SJSA1 (cell line): ENCODE measurements at places on chromosomes 3 and 15. TPM values are rescaled to one million over a fixed set of nuclear protein-coding genes. Genes with fewer than 3 reads are reported as not detected.

Gene USP19
- total RNA-seq = 21.5 and 23.8 TPM in 2 replicates

Gene C3orf49
- total RNA-seq = not detected in 2 replicates

Gene PLSCR4
- 3.7 and 7.8 TPM in 2 replicates for total RNA-seq

Gene SLC12A8
- 6.3 and 12.4 TPM in 2 replicates for total RNA-seq

Gene POTEB3
- total RNA-seq = not detected in 2 replicates

Gene SH3GL3
- 0.60 and 0.66 TPM in 2 replicates for total RNA-seq

Gene DGKG
- total RNA-seq = 0.97 TPM in 1 of 2 replicates, not detected in the other

- peak; percentile 23 for DNase-seq
These were observed 12.9 kb downstream of the B3GNT5 start for GRCh38 chr3:183265834-183266417.

DNA sequence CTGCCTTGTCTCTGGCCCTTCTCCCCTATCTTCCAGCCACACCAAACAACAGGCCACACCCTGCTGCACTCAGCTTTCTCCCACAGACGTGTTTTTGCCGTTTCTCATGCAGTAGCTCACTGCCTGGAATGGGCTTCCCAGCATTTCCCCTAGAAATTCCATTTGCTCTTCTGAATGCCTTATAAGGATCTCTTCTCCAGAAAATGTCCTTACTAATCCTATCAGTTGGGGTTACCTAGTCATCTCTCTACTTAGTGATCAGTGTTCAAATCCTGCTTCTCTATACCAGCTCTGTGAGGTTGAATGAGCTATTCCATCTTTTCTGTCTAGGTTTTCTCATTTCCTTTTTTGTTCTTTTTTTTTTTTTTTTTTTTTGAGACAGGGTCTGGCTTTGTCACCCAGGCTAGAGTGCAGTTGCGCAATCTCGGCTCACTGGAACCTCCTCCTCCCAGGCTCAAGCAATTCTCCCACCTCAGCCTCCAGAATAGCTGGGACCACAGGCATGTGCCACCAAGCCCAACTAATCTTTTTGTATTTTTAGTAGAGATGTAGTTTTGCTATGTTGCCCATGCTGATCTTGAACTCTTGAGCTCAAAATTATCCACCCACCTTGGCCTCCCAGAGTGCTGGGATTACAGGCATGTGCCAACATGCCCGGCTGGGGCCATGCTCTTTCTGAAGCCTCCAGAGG lies 98.2 kb upstream of the CHD2 start:
- peak; percentile 79 for DNase-seq

DNA sequence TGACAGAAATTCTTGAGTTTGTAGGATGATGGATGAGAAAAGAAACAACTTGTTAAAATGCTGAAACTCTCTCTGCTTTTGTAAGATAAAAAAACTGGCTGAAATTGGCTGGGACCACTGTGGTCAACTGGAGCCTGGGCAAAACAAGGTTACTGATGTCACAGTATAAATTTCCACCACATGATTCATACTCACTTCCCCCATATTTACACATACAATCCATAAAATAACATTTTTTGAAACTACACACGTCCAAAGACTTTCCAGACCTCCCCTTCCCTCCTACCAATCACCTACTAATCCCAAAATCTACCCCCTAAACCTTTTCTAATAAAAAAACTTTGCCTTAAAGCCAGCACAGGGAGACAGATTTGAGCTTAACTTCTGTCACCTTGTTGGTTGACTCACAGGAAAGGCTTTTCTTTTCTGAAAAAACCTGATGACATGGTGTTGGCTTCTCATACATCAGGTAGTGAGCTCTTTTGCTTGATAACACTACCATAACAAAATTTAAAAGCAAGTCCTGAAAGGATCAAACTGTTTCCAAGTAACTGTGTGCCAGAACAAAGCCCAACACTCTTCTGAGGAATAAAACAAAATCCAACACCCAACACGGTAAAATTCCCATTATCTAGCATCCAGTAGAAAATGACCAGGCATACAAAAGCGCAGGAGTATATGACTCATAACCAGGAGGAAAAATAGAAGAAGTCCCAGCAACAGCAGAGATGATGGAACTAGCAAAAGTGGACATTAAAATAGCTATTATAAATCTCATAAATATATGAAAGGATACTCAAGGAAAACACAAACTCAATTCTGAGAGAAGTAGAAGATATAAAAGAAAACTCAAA lies 87.3 kb upstream of the SNRK start:
- DNase-seq = no peak

- no peak for DNase-seq
These were observed 3.3 kb downstream of the GABRG3 start for GRCh38 chr15:26974120-26974780.

DNA sequence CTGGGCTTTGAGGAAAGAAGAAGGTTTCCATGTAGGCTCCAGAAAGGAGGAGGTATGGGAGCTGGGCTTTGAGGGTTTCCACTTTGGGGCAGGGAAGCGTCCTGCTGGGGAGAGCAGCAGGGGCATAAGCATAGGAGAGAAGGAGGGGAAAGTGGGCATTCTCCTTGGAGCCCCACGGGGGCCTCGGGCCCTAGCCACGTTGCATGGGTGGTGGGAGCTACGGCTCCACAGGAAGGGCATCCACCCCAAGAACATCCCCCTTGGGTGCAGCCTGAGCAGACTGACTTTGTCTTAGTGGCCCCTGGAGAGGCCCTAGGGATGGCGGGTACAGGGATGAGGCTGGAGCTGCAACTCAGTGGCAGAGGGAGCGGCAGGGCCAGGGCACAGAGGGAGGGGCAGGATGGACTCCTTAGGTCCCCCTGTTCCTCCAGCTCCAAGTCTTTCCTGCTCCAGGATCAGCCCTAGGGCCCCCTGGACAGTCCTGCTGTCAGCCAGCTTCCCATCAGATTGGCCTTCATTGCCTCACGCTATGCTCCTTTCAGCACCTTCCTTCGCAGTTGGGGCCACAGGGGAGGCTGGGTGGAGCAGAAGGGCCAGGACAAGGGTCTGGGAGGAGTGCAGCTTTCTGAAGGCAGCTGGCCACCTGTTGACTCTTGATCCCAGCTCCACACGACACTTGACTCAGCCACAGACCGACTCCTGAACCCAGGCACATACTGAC lies 22.9 kb downstream of the PRR20G start:
- DNase-seq = no peak

DNA sequence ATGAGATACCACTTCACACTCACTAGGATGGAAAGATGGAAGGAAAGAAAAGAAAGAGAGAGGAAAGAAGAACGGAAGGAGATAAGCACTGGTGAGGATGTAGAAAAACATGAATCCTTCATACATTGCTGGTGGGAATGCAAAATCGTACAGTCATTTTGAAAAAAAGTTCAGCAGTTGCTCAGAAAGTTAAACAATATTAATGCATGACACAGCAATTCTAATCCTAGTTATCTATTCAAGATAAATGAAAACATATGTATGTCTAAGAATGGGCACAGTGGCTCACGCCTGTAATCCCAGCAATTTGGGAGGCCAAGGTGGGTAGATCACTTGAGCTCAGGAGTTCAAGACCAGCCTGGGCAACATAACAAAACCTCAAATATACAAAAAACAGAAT lies 59.1 kb downstream of the SENP7 start:
- DNase-seq = no peak

- DNase-seq = peak; percentile 59
These were observed at the start of gene ZNF619 for GRCh38 chr3:40476478-40477470. Gene ZNF619 (plus strand): TSS chr3:40477122. CDS start chr3:40477980, 858 bp downstream.

DNA sequence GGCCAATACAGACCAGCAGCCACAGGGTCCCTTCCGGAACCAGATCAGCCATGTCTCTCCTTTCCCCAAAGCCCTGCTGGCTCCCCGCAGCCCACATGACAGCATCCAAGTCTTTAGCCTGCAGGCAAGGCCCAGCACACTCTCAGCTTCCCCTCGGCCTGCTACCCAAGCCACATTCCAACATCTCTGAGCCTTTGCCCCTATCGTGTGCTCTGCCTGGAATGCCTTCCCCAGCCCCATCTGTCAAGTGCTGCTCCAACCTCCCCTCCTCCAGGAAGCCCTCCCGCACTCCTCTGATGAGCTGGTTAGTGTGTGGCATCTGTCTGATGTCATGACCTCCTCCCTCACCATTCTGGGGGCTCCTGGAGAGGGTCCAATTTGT lies 8.5 kb downstream of the PLXND1 start:
- DNase-seq = no peak

DNA sequence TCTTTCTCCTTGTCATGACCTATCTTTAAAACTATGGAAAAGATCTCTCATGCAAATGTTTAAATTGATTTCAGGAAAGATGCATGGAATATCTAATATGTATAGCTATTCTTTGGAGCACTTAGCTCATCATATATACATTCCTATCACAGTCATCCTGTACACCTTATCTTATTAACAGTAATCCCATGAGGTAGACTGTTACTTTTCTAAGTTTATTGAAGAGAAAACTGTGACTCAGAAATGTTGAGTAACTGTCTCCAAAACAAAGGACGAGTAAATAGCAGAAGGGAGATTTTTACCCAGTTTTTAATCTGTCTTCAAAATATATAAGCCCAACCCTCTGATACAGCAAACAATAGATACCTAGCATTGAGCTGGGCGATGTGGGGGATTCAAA lies 308.3 kb downstream of the GAP43 start:
- no peak for DNase-seq

DNA sequence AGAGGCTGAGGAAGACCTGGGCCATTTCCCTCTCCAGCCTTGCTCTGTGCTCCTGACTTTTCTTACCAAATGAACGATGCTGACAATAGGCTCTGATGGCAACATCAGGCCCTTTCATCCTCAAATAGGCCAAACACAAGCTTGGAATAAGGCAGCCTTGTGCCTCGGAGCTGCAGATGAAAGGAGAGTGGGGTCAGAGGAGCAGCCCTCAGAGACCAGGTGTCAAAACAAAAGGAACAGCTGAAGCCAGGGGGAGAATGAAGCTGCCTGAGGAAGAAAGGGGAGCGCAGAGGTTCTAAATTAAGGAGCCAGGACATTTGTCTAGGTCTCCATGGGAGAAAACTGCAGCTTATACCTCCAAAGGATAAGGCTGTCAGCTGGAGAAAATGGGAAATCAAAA lies 5.1 kb downstream of the BFSP2 start:
- DNase-seq = no peak

DNA sequence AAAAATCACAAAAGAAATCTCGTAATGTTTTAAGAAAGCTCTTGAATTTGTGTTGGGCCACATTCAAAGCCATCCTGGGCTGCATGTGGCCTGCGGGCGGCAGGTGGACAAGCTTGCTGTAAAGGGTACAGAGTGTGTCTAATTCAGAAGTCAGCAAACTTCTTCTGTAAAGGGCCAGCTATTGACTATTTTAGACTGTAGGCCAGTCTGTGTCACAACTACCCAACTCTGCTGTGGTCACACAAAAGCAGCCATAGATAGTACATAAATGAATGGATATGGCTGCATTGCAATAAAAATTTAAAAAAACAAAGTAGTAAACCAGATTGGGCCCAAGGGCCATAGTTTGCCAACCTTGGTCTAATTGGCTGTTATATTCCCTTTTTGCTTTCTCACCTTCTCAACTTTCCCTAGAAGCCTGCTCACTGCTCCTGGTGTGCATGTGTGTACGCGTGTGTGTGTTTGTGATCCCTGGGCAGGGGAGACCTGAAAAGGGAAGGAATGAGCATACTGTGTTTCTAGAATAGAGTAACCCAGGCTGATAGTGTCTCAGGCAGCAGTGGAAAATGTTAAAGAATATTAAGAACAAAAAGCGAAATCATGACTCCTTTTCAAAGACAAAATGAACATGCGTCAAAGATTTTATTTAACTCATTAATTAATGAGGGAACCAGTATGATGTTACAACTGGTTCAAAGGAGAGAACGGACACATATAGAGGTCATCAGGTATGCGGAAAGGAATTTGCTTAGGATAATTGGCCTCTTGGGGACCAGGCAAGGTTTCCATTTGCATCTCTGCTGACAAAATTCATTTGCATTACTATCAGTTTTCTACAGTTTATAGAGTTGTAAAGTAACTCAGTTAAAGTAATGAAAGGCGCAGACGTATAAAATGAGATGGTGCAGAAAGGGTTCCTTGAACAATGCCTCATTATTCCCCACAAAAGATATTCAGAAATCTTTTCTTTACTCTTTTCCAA lies 248.0 kb downstream of the THSD4 start:
- no peak for DNase-seq

DNA sequence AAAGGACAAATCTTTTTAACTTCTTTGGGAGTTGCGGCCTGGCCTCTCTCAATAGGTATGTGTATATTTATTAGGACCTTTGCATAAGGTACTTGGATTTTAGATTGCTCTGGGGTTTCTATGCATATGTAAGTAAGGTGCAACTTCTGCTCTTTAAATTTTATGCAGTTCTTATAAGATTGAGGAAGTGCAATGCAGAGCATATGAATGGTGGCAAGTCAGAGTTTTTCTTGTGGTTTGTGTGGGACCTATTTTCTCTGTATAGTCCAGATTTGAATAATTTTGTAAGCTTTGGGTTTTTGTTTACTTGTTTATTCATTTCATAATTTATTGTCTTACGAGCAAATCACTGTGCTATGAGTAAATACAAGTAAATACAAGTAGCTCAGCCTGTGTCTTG lies 101.5 kb downstream of the ATG7 start:
- no peak for DNase-seq

DNA sequence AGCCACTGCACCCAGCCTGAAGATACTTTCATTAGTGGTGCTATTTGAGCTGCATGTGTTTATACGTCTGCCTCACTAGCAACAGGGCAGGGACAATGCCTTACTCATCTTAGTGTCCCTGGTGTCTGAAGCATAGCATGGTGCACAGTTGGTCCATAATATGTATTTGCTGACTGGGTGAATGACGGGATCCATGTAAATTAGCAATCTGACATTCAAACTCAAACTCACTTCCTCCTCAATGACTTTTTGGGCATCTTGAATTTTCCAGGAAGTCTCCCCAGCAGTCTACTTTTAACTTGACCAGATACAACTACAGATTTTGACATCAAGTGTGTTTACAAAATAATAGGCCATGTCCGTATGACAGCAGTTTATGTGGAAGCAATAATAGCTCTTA lies 3.0 kb upstream of the LDHAL6B start:
- DNase-seq = no peak

DNA sequence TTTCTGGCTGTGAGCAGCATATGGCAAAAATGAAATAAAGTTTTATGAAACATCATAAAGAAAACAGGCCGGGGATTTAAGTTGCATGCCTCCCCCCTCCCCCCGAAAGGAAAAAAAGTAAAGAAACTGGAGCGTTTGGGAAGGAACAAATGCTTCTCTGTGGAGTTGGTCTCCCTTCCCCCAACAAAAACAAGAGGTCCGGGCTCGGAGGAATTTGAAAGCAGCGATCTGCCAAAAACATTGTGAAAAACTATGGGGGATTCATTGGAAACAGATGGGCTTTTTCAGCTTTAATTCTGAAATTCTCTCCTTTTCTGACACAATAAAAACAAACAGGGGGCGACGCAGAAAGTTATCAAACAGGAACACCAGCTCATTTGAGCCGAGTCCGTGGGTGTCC lies 17.0 kb downstream of the RGMA start:
- no peak for DNase-seq
